T47D (cell line): ENCODE measurements at places on chromosomes 5 and 9.

GRCh38 chr9:98500337-98500919, 208.3 kb downstream of the GABBR2 start:
- no peak for DNase-seq

GRCh38 chr9:34463098-34463900, 4.7 kb downstream of the DNAI1 start:
- no peak for DNase-seq

GRCh38 chr5:16881251-16881650, 54.8 kb downstream of the MYO10 start:
- no peak for DNase-seq

DNA sequence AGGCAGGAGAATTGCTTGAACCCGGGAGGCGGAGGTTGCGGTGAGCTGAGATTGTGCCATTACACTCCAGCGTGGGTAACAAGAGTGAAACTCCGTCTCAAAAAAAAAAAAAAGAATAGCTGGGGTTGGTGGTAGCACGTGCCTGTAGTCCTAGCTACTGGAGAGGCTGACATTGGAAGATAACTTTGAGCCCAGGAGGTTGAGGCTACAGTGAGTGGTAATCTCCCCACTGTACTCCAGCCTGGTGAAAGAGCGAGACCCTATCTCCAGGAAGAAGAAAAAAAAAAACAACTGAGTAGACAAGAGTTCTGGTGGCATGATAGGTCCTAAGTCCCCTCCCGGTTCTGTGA, 26.3 kb downstream of the GOLGA2 start:
- no peak for DNase-seq

- DNase-seq, result no peak
These were observed 8.0 kb downstream of the WHRN start for GRCh38 chr9:114497236-114497635.

GRCh38 chr5:15034379-15034778, 162.8 kb upstream of the ANKH start:
- no peak for DNase-seq

DNA sequence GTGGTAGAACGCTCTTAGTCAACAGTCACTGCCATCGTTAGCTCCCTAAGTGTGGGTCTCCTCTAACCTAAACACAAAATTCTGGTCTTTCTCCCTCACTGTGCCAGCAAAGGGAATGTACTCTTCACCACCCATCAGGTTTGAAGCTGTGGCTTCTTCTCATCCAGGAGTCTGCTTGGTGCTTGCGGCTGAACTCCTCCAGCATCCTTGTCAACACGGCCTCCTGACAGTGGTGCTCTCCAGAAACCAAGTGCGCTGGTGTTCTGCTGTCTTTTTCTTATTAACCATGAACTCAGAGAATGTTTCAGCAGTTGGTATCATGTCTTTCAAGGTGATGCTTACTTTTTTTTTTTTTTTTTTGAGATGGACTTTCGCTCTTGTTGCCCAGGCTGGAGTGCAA, 23.9 kb upstream of the LPCAT1 start:
- no peak for DNase-seq

GRCh38 chr5:2502970-2503594, 248.4 kb downstream of the IRX2 start:
- no peak for DNase-seq

DNA sequence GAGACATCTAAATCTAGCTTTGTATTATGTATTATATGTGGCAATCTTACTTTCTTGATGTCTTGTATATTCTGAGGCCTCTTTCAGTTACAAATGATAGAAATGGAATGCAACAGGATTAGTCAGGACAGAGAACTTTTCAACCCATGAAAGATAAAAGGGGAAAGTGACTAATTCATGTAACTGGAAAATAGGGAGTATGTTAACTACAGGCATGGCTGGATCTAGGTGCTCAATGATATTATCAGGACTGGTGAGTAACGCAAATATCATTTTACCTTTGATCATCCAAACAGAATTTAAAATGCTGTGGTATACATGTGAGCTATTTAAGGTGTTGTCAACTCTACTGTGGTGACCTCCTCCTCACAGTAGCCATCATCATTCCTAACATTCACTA, 215.7 kb upstream of the GLRA1 start:
- DNase-seq, result no peak

GRCh38 chr5:112411903-112412302, 7.2 kb downstream of the EPB41L4A start:
- DNase-seq, result no peak

- no peak for DNase-seq
These were observed 1.6 kb downstream of the STKLD1 start for GRCh38 chr9:133377721-133378216.

- peak; percentile 44 for DNase-seq
These were observed 182.3 kb upstream of the MAP1B start for GRCh38 chr5:71924980-71925379.

DNA sequence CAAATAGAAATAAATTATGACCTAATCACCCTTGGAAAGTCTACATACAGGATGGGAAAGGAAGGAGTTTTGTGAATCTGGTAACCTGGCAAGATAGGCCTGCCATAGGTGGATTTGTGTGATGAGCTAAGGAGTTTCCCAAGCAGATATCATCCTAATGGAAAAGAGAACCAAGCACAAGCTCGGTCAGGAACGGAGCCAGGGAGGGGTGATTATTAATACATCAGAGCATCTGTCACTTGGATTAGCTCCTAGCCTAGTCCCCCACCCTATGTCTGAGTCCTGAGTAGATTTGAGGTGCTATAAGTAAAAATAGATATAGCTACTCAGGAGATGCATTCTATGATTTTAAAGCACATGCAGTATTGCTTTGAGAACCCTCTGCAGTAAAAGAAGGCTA, 57.3 kb upstream of the SMARCA2 start:
- no peak for DNase-seq
